ENCODE measurements at places on chromosomes 1 and 21.

- DNase-seq = peak; percentile 71
Measured at GRCh38 chr1:112718691-112719418, 3.7 kb upstream of the PPM1J start.

DNA sequence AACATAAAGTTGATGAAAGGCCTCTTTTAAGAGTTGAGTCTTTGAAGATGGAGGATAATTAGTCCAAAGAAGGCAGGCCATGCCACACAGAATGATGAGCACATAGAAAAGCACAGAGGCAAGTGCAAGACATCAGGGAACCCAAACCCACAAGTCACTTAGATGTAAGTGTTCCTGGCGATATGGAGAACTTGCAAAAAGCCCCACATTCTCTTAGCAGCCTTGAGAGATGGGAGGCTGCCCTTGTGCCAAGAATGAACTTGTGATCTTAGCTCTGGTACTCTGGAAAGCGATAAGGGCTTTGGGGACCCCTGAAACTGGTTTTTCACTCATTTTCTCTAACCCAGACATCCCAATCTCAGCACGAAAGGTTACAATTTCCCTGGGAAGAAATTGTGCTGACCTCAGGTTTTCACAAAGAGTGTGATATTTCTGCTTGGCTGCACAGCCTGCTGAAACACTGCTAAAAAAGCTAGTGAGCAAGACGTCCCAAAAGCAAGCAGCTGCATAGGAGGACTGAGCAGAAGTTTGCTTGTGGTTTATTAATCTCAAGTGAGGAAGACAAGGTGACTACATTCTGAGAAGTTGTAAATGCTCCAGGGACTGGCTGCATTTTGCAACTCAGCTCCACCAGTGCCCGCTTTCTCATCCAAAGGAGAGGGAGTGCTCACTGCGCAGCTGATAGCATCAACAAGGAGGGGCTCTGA is 496.9 kb upstream of the CAMK1G start:
- DNase-seq = no peak

DNA sequence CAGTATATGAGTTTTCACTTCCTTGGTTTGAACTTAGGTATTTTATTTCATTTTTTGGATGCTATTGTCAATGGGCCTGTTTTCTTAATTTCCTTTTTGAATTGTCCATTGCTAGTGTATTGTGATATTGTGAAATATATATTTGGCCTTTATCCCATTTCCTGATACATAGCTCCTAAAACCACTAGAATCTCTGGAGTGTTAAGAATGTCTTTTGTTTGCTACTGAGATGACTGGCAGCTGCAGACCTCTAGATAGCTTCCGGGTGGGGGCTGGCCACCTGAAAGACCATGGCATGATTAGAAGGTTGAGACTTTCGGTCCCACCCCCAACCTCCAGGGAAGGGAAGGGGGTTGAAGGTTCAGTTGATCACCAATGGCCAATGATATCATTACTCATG is 245.4 kb downstream of the KCNJ6 start:
- DNase-seq = no peak

DNA sequence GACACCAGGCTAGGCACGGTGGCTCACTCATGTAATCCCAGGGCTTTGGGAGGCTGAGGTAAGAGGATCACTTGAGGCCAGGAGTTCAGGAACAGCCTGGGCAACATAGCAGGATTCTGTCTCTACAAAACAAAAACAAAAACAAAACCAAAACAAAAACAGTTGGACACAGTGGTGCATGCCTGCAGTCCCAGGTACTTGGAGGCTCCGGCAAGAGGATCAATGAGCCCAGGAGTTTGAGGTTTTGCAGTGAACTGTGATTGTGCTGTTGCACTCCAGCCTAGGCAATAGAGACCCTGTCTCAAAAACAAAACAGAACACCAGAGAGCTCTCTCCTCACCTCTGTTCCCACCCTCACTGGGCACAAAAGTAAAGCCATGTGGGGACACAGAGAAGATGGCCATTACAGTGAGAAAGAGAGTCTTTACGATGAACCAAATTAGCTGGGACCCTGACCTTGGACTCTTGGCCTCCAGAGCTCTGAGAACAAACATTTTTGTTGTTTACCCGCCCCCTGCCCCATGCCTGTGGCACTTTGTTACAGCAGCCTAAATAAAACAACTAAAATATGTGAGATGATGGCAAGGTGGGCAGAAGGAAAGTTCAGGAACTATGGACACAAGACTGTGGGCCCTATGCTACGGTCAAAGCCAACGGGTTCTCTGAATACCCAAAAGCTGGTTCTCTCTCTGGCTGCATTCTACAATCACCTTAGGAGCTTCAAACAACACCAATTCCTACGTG is 9.8 kb downstream of the NADK start:
- no peak for DNase-seq

DNA sequence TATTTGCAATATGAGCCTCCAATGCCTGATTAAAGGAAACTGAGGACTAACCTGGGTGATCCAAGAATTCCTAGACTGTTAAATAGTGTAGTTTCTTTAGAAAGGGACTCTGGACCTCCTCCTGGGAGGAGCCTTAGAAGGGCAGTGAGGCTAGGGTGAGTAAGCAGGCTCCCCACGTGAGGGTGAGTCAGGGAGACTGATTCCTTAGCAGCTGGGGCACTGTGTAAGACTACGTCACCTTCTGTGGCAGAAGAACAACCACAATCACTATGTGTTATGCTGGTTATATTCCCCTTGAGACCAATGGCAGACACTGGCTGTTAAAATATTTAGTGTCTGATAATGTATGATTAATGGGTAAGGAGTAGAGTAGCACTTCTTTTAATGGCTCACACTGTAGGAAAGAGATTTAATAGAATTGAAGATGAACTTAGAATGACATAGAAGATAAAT is 53.3 kb upstream of the SYT14 start:
- DNase-seq = peak; percentile 96

DNA sequence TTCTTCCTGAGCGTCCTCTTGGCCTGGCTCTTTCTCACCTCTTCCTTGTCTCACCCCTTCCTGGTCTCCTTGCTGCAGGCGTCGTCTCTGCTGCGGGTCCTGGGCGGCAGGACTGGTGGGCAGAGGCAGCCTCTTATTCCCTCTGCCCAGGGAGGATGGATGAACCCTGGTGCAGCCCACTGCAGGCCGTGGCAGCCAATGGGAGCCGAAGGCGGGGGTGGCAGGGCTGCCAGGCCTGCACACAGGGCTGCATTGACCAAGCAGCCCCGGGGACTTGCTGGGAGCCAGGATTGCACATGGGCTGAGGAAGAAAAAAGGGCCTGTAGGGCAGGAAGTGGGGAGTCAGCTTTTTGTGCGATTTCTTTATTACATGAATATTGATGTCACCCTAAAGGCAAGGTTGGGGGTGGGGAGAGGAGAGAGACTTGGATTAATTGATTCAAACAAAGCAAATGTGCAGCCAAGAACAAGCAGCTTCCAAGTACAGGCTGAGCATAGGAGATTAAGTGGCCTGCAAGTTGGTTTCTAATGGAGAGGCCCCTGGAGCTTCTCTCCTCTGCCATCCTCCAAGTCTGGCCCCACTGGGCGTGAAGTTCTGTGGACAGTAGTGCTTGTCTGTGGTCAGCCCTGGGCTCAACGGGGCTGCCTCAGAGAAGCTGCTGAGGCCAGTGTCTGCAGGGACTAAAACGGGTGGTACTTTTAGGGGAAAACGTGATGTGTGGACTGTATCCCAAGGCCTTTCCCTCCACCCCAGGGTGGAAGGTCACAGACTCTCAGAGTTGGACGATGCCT is at the start of gene S100B:
Gene S100B (minus strand): TSS at position 108 of the 792 bp plus-strand sequence. CDS start 2,667 bp downstream, outside the sequence.
- peak; percentile 28 for DNase-seq

DNA sequence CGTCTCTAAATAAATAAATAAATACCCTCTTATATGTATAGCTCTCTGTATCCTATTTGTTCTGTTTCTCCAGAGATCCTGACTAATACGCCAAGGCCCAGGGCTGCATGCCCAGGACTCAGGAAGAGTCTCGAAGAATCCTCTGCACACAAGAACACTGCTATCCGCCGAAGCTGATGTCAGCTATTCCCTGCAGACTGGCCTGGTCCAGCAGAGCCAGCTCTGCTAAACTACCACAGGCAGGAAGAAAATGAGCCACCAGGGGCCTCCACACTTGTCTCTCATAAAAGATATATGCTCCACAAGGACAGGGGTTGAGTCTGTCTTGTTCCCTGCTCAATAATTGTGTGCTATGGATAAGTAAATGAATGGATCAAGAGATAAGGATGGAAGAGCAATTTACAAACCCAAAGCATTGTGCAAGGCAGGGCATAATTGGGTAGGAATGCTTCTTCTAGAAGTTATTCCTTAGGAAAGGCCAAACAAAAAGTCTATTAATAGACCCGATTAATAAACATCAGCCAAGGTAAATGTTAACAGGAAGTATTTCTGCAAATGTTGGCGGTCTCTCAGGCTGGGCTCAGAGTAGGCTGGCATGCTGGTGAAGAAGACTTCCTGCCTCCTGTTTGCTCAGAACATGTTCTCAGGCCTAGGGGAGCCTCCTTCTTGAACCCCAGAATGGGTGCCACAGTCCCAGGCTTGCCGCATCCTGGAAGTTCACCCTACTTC is 26.3 kb upstream of the MAN1C1 start:
- DNase-seq = no peak

- DNase-seq = no peak
Measured at GRCh38 chr1:181396811-181397210, 86.5 kb upstream of the CACNA1E start.

DNA sequence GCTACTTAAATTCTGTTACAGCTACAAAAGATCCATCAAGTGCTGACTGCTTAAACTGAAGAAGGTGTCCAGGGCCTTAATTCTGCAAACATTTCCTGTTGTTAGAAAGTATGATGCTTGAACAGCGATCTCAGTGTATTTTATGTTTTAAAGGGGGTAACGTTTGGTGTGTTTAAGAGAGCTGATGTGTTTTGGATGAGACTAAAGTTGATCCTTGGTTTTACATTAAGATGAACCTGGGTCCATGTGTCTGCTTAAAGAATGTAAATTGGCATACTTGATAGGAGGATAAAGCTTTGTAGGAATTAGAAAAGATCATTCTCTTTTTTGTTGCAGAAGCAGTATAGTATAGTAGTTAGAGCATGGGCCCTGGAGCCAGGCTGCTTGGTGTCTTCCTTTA is 3.6 kb downstream of the IER5 start:
- no peak for DNase-seq

DNA sequence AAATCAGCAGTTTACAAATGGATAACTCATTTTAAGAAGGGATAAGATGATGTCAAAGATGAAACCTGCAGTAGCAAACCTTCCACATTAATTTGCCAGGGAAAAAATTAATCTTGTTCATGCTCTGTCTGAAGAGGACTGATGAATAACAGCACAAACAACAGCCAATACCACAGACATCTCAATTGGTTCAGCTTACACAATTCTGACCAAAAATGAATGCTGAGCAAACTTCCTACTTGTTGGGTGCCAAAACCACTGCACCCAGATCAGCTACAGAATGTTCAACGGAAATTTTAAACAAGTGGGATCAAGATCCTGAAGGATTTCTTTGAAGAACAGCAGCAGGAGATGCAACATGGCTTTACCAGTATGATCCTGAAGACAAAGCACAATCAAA is 98.3 kb downstream of the COQ8A start:
- DNase-seq = no peak

GRCh38 chr1:197917805-197918651 is 856 bp downstream of the LHX9 start:
- no peak for DNase-seq

- no peak for DNase-seq
Measured at GRCh38 chr1:57345916-57346315, 77.9 kb downstream of the DAB1 start.

- peak; percentile 95 for DNase-seq
Measured at GRCh38 chr1:230713915-230714764, at the start of gene AGT. Gene AGT, minus strand, starts transcription at chr1:230714122. Its CDS starts 3,299 bp downstream, at chr1:230710823.

GRCh38 chr1:100035214-100035613 is 65.4 kb downstream of the SLC35A3 start:
- no peak for DNase-seq

Measured in cerebellar cortex (tissue), 1 donor.